Activated effector memory CD4-positive, alpha-beta T cell treated with Interleukin-2 at 50 U/mL for 16 hours (primary cell): ENCODE measurements at places on chromosomes 6 and 20.

GRCh38 chr20:13683833-13684232 is 45.1 kb upstream of the TASP1 start:
- no peak for DNase-seq

GRCh38 chr20:20248620-20249200 is 119.2 kb upstream of the INSM1 start:
- no peak for DNase-seq

DNA sequence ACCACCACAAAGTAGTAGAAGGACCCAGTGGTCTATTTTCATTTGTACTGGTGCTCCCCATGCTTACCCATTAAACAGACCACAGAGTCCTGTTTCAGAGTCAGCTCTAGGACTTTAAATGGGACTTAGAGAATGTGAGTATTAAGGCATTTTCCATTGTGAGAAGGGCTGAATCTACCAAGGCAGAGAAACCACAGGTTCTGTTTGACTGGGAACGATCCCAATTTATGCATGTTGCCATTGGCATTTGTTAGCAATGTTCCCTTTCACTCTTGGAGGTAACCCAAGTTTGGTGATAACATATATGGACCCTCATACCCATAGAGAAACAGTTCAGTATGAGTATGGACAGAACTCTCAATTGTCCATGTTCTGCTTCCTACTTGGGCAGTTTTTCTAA is 672.8 kb downstream of the KIF16B start:
- no peak for DNase-seq

- DNase-seq = no peak
Observed at GRCh38 chr6:100166956-100167355, 172.9 kb upstream of the MCHR2 start.

- no peak for DNase-seq
Observed at GRCh38 chr20:19543101-19543500, 215.0 kb upstream of the RIN2 start.

- DNase-seq = no peak
Observed at GRCh38 chr6:93242049-93242448, 177.3 kb downstream of the EPHA7 start.

- no peak for DNase-seq
Observed at GRCh38 chr6:95593025-95593424, 15.7 kb downstream of the MANEA start.

- no peak for DNase-seq
Observed at GRCh38 chr6:113671421-113671820, 185.7 kb upstream of the MARCKS start.

DNA sequence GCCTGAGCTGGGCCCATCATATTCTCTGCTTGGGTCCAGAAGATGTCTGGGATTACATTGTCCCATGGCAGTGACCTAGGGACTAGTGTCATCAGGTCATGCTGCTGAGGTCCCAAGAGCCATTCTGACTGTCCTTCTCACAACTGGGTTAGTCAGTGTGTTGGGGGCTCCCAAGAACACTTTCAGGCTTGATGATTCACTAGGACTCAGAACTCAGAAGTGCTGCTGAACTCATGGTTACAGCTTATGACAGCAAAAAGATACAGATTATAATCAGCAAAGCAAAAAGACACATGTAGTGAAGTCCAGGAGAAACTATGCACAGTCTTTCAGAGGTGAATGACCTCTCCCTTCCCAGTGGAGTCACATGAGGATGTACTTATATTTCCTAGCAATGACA is 107.8 kb downstream of the SYNE1 start:
- no peak for DNase-seq

DNA sequence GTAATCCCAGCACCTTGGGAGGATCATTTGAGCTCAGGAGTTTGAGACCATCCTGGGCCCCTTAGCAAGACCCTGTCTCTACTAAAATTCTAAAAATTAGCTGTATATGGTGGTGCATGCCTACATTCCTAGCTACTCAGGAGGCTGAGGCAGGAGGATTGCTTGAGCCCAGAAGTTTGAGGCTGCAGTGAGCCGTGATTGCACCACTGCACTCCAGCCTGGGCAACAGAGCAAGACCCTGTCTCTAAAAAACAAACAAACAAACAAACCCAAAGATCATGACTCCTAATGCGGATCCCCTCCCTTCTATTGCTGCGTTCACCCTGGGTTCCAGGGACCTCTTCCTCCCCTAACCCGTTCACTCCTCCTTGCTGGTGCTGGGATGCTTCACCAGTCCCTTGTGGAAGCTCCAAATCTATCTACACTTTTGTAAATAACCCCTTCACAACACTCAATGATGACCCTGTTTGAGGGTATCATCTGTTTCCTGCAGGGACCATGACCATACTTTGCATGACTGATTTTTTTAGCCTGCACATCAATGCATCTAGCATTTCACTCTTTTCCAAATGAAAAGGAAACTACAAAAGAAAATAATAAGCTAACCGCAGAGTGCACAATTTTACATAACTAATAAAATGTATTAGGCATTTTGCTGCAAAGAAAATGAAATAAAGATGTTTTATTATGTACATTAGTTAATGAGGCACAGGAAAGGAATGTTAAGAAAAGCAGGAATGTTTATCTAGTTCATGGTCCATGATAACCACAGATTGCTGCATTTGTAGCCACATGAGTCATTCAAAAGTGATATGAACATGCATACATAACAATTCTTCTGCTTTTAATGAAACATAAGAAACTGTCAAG is 30.5 kb upstream of the IPCEF1 start:
- DNase-seq = no peak

DNA sequence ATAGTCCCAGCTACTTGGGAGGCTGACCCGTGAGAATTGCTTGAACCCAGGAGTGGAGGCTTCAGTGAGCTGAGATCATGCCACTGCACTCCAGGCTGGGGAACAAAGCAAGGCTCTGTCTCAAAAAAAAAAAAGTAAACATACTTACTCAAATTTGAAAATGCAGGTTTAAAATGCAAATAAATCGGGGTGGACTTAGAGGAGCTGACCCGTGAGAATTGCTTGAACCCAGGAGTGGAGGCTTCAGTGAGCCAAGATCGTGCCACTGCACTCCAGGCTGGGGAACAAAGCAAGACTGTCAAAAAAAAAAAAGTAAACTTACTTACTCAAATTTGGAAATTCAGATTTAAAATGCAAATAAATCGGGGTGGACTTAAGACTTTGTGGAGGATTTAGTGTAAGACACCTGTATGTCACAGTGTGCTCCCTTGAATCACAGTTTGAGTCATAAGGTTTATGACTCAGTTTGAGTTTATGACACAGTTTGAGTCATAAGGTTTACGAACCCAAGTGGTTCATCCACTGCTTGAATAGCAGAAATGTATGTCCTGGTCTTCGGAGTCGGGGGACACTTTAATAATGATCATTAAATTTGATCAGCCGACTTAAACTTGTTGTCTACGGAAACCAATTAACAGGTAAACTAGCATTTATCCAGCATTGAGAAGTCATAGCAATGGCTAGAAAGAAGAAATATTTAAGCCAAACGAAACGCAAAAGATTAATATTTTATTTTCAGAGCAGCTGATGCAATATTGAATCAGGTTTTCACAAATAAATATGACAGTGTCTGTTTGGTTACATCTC is 6.8 kb upstream of the MRPS10 start:
- no peak for DNase-seq

DNA sequence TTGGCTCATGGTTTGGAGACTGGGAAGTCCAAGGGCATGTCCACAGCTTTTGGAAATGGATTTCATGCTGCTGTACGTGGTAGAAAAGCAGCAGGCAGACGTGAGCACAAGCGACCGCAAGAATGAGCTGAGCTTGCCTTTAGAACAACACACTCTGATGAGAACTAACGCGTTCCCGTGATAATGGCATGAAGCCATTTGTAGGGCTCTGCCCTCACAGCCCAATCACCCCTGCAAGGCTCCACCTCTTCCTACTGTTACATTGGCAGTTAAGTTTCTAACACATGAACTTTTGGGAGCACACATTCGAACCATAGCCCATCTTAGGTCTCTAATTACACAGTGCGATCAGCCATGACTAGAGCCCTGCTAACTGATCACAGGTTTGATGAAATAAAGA is 107.5 kb upstream of the TMEM170B start:
- no peak for DNase-seq

GRCh38 chr6:106702046-106702445 is 72.7 kb downstream of the QRSL1 start:
- DNase-seq = no peak

GRCh38 chr6:20680697-20681165 is 146.5 kb downstream of the CDKAL1 start:
- DNase-seq = no peak
